ENCODE measurements at places on chromosomes 2 and 18.
A peak's percentile ranks its signal among the peaks of the same experiment; 100 is the strongest.

DNA sequence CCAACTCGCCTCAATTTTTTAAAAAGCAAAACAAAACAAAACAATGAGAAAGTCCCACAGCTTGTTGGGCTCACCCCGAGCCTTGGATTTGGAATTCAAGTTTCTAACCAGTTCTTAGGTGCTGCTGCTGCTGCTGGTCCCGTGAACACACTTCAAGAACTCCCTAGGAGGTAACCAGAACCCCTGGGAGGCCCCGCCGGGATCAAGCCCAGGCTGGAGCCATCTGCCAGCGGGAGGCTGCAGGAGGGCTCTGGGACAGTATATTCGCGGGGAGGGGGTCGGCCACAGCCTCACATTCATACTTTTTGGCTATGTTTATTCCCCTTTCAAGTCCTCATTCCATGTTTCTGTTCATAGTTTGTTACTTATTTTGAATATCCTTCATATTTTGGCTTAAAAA lies 223.4 kb downstream of the TFCP2L1 start:
- DNase-seq, result no peak

DNA sequence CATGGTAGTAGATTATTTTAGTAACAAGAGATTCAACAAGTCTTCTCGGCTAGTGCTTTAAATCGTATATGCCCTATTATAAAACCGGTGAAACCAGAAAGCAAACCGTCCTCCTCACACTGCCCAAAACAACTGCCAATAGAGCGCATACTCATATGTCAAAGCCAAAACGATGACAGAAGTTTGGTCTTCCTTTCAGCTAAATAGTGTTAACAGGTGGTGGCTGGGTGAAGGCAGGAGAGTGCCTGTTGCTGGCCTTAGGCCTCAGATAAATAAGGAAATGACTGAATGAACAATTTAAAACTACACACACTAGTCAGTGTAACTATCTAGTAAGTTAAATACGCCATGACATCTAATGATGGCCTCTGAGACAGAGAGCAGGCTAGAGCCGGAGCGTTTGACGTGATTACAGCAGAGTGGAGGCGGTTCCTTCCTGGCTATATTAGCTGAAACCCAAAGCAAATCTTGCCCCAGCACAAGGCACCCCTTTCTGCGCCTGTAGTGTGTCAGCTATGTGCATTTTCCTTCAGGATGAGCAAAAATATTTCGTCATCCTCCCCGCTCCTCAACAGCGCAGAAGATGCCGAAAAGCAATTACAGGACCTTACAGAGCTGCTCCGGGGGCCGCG lies 1.6 kb downstream of the LONRF2 start:
- DNase-seq, result no peak

DNA sequence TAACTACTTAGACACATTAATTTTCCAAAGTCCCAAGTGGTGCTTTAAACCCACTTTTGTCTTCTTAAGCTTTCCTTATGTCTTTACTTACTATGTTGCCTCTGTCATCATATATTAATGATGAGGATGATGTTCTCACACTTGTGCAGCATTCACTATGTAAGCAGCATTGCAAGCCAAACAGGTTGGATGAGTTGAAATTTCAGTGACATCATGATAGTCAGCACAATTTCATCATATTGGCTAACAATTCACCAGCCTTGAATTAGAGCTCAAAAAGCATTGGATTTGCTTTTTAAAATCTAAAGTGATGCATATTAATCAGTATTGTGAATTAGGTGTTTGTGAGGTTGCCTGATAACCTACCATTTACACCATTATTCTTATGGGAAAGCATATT lies 7.7 kb downstream of the APLF start:
- DNase-seq, result no peak

- DNase-seq, result no peak
Observed at GRCh38 chr2:127388423-127389164, 819 bp upstream of the MAP3K2 start.

DNA sequence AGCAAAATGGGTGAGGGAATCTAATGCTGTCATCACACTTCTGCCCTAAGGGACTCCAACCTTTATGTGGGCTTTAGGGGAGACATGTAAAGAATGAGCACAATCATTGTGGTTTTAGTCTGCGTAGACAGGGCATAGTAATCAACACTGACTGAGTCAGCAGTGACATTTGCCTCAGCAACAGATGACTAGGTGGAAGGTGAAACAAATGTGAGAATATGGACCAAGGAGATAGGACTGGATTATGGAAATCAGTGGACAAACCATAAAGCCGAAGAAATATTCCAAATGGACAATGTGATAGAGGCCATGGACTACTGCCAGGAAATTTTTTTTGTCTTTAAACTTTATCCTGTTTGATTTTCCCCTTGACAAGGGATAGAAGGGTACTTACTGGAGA lies 83.9 kb downstream of the PDK1 start:
- DNase-seq, result no peak

- DNase-seq, result no peak
Observed at GRCh38 chr2:10168221-10168620, 45.7 kb downstream of the RRM2 start.

GRCh38 chr18:51196118-51196810 lies 1.2 kb downstream of the MEX3C start:
- peak; percentile 65 for DNase-seq

DNA sequence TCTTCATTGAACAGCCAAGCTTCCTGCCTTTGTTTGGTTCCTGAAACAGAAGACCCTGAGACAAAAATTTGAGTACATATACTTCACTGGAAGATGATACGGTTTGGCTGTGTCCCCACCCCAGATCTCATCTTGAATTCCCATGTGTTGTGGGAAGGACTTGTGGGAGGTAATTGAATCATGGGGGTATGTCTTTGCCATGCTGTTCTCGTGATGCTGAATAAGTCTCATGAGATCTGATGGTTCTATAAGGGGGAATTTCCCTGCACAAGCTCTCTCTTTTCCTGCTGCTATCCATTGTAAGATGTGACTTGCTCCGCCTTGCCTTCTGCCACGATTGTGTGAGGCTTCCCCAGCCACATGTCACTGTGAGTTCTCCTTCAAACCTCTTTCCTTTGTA lies 76.5 kb downstream of the BABAM2 start:
- no peak for DNase-seq

DNA sequence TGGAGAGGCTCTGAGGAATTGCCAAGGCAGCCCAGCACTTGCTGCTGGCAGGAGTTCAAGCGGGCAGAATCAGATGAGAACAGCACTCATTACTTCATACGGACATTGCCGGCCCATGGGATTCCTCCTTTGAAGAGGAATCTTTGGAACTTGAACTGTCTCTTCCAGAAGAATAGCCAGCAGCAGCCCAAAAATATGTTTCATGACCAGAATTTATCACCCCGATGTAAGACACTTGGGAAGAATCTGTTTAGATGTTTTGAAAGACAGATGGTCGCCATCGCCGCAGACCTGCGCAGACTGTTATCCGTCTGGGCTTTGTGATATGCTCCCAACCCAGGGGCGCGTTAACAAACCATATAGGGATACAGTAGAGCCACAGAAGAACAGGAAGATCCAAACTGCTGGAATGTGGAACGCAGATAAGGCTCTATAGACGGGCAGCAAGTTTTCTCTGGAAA lies 3.7 kb upstream of the ADI1 start:
- DNase-seq, result peak; percentile 60

- no peak for DNase-seq
Observed at GRCh38 chr2:204479557-204479956, 65.7 kb upstream of the PARD3B start.

GRCh38 chr2:12686708-12687283 lies 29.9 kb upstream of the TRIB2 start:
- no peak for DNase-seq

- no peak for DNase-seq
Observed at GRCh38 chr2:83994633-83995179, 464.4 kb downstream of the SUCLG1 start.

DNA sequence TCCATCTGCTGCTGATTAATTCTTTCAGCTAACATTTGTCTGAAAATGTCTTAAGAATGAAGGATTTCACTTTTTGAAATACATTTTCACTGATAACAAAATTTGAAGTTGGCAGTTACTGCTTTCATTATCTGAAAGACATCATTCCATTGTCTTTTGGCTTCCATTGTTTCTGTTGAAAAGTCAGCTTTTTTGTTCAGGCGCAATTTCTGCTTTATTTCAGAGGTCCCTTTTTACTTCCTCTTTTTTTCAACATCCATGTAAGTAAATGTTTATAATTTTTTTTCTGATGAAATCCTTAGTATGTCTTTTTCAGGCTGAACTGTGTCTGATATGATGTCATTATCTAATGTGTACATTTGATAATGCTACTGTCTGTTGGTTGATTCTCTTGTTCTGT lies 184.2 kb downstream of the RND3 start:
- DNase-seq, result no peak

DNA sequence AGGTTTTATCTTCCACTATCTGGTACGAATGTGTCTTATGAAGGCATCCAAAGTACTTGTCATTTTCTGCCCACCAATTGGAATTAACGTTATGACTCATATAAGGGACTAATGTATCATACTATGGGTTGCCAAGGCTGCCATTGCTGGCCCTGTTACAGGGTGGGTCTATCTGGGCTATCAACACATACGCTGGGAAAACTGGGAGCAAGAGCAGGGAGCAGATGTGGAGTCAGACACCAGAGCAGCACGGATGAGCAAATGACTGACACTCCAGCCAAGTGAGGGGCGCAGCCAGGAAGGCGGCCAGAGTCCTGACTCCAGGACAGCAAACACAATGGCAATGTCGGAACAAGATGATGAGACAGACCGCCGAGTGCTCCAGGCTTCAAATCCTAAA lies 145.9 kb downstream of the COPS8 start:
- DNase-seq, result peak; percentile 79

Measured in right atrium auricular region (tissue), 2 donors.